Posterior cingulate gyrus (tissue), 11 donors: ENCODE measurements at places on chromosomes 4 and X.

DNA sequence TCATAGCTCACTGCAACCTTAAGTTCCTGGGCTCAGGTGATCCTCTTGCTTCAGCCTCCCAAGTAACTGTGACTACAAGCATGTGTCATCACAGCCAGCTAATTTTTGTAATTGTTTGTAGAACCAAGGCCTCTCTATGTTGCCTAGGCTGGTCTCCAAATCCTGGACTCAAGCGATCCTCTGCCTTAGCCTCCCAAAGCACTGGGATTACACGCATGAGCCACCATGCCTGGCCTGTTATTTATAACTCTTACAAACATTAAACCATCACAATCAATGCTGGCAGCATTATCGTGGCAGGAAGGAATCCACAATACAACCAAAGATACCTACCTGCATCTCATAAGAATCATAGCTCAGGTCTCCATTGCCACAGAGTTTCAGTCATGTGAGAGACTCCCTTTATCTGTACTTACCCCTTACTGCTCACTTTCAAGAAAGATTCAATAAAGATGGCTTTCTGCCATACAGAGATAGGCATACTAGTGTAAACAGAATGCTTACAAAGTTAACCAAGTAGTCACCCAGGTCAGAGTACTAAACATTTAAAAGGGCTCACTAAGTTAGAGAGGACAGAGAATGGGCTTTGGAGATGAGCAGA is 48.5 kb downstream of the SMIM31 start:
- no peak for DNase-seq

GRCh38 chr4:43776371-43776770 is 672.2 kb downstream of the KCTD8 start:
- DNase-seq = no peak

GRCh38 chr4:15610855-15611254 is 44.3 kb downstream of the FBXL5 start:
- DNase-seq = no peak

DNA sequence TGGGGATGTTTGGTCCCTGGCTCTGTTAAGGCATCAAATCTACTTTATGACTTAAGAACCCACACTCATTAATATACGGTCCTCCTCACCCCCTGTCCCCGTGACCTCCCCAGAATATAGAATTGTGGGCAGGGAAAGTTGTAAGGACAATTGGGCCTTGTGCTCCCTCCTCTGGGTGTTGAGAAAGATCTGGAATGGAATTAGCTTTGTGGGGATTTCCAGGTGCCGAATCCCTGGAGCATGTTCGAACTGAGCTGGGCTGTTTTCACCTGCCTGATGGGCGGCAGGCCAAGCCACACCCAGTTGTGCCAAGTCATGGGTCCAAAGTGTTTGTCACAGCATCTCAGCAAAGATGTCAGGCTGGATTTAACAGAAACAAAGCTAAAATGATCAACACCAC is 349.3 kb upstream of the KLF3 start:
- DNase-seq = no peak

- no peak for DNase-seq
Observed at GRCh38 chrX:357693-358471, 28.8 kb downstream of the PPP2R3B start.

GRCh38 chr4:132065940-132066495 is 1083.1 kb upstream of the PCDH10 start:
- no peak for DNase-seq

- no peak for DNase-seq
Observed at GRCh38 chr4:54914781-54915180, 210.6 kb downstream of the KDR start.

- no peak for DNase-seq
Observed at GRCh38 chr4:150943818-150944217, 71.3 kb downstream of the LRBA start.

GRCh38 chr4:40473578-40474388 is 138.7 kb downstream of the CHRNA9 start:
- DNase-seq = no peak

DNA sequence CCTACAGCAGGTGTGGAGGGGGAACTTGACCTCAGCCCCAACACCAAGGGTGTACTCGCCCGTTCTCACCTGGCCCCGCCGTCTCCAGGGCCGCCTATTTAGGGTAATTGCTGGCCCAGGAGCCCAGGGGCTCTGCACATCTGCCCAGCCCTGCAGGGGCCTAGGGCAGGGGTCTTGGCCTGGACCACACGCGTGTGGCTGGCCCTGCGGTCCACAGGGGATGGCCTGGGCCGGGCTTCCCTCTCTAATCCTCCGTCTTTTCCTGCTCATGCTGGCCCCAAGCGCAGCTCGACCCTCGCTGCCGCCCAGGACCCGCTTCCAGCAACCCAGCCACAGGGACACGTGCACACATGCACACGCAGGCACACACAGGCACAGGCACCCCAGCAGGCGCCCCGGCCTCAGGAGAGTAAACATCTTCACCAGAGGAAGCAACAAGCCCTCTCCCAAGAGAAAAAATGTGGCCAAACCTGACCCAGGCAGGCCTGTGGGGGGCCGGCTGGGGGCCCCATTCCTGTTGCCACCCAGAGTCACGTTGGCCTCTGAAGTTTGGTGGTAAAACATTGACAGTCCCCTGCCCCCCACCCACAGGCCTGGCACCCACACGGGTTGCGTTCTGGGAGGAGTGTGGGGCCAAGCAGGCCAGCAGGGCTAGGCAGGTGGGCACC is 24.6 kb upstream of the FGFR3 start:
- DNase-seq = no peak

DNA sequence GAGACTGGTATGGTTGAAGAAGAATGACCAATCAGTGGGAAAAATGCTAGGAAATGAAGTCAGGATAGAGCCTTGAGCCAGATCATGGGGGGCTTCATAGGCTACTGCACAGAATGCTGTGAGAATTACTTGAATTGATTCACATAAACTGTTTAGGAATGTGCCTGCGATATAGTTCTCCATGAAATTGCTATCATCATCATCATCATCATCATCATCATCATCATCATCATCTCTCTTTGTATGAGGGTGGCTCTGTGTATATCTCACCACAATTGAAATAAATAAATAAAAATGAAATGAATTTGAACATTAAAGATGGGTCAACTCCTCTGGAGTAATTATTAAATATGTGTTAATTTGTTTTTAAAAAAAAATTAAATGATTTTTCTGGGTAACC is 148.6 kb upstream of the LEF1 start:
- no peak for DNase-seq

DNA sequence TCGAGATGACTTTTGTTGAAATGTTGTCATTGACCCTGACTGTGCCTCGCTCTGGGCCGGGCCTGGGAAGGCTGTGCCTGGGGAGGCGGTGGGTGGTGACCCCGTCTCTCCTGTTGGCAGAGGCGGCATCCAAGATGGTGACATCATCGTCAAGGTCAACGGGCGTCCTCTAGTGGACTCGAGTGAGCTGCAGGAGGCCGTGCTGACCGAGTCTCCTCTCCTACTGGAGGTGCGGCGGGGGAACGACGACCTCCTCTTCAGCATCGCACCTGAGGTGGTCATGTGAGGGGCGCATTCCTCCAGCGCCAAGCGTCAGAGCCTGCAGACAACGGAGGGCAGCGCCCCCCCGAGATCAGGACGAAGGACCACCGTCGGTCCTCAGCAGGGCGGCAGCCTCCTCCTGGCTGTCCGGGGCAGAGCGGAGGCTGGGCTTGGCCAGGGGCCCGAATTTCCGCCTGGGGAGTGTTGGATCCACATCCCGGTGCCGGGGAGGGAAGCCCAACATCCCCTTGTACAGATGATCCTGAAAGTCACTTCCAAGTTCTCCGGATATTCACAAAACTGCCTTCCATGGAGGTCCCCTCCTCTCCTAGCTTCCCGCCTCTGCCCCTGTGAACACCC is 36.4 kb downstream of the HTRA3 start:
- peak; percentile 64 for DNase-seq

DNA sequence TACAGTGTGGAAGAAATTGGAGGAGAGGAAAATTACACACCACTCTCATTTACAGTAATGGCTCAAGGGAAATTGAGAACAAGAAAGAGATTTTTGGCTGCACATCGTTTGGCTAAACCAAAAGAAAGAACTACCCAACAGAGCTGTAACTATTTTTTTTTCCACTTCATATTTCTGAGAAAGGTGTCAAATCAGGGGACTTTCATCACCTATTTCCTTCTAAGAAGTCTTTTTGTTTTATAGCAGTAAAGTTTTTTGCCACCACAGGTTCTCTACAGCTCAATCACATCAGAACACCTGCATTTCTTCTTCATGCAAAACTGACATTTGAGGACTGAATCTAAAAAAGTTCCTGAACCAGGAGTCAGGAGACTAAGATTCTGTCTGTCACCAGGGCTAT is 57.5 kb upstream of the TNIP3 start:
- no peak for DNase-seq

DNA sequence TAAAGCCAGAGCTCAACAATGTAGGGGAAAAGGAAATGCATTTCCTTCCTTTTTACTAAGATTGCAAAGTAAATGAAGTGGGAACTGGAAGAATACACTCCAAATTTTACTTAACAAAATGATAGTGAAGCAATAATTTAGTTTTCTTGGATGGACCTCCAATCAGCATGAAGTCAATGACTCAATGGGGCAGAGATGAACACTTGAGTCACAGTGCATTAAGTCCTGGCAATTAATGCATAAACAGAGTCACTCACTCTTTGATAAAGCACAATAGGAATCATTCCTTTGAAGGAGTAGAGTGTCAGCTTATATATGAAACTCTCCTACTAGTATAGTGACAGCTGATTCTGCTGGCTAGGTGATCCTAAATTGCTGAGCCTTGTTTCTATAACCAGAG is 66.7 kb upstream of the FRAS1 start:
- DNase-seq = no peak

GRCh38 chr4:98861100-98861884 is 67.6 kb downstream of the EIF4E start:
- no peak for DNase-seq

DNA sequence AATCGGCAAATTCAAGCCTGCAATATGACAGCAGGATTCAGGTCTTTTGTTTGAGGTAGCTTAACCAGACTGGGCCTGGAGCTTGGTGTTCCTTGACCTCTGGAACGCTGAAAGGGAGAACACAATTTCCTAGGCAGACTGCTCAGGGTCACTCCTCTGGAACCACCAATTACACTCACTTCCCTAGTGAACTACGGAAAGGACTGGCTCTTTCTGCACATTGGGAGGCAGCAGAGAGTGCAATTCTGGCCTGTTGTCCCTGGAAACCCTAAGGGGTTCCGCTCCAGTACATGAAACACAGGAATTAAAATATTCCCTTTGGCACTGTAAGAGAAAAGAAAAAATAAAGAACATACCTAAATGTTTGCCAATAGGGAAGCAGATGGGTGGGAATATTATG is 58.6 kb downstream of the GPC3 start:
- no peak for DNase-seq

DNA sequence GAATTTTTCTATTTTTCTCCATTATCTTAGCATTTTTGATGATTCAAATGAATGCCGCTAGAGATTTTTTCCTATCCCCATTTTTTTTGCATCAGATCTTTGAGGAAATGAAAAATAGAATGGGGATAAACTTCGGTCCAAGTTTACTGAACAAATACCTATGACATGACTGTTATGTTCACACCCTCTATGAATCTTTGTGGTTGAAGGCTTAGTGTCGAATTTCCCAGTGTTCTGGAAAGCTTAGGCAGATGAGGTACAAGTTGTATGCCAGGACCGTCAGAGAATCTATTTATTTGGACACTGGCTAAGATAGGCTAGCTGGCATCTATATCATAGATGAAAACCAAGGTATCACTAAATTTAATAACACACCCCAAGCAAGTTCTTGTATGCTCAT is 123.4 kb downstream of the SPCS3 start:
- no peak for DNase-seq

DNA sequence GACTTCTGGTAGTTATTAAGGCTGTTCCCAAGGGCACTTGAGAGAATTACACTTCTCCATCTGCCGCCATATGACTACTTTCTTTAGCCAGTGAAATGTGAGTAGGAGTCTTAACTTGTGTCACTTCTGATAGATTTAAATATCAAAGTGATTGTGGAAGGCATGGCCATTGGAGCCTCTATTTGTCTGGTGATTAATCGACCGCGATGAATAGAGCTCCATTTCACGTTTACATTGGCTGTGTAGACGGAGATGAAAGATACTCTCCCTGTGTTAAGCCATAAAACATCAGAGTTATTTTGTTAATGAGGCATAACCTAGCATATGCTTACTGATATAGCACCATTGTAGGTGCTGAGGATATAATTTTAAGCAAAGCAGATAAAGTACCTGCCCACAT is 852.4 kb downstream of the CCSER1 start:
- no peak for DNase-seq

DNA sequence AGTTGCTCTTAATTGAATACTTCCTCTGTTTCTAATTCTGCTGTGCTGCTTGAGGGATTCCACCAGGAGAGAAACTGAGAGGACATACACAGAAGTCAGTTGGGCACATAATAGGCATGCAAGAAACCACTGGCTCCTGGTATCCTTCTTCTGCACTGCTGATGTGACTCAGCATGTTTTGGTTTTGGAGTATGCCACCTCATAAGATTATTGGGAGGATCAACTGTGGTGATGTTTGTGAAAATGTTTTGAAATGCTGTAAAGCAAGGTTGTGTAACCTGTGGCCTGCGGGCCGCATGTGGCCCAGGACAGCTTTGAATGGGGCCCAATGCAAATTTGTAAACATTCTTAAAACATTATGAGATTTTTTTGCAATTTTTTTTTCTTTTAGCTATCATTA is 119.6 kb downstream of the GATB start:
- DNase-seq = no peak

DNA sequence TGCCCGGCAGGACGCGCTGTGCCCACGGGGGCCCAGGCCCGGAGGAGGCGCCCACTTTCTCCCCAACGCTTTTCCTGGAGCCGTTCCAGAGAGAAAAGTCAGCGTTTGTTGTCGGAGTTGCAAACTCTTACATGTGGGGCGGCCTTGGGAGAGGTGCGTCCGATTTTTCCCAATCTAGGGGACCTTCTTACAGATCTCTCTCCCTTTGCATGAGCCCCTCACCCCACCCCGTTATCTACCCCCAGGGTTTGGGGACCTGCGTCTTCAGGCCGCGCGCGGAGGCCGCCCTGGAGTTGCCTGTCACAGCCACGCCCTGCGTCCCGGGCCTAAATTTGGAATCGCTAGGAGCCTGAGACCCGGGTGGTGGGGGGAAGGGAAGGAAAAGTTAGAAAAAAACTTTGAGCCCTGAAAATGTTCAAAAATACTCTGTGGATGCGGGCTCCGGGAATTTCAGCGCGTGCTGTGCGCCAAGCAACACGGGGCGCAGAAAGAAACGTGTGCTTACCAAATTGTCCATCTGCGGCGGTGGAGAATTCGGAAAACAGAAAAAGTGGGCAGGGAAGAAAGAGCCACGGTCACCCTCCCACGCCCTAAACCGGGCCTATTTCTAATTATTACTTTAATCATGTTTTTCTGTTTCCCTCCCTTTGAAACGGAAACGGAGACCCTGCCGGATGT is 587 bp downstream of the CD99 start:
- no peak for DNase-seq

GRCh38 chr4:52752936-52753335 is 1.7 kb upstream of the ERVMER34-1 start:
- DNase-seq = no peak
